IMR-90 (cell line): ENCODE measurements at places on chromosomes 6 and 20. TPM values are rescaled to one million over a fixed set of nuclear protein-coding genes. Genes with fewer than 3 reads are reported as not detected.

DNA sequence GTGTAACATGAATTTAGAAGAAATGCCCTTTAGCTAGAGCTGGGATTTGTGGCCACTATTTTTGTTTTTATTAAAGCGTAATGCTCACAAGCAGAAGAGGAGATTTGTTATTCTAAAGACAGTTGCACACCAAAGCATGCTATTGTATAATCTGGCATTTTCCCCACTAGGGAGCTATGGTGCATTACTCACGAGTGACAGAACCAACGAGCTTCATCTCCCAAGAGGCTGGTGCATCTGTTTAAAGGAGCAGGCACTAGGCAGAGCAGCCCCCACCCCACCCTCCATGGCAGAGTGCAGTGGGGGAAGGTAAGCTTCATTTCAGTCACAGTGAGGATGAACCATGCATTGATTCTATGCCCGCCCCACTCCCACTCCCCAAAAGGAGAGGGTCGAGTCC, 287.3 kb upstream of the TSHZ2 start:
- no peak for DNase-seq

- DNase-seq = no peak
These were observed 6.0 kb downstream of the ENPP3 start for GRCh38 chr6:131642987-131643611.

- peak; percentile 79 for DNase-seq
These were observed 246.7 kb downstream of the CD109 start for GRCh38 chr6:73942592-73943186.

GRCh38 chr6:133644548-133644891, 244.4 kb upstream of the TCF21 start:
- DNase-seq = no peak

DNA sequence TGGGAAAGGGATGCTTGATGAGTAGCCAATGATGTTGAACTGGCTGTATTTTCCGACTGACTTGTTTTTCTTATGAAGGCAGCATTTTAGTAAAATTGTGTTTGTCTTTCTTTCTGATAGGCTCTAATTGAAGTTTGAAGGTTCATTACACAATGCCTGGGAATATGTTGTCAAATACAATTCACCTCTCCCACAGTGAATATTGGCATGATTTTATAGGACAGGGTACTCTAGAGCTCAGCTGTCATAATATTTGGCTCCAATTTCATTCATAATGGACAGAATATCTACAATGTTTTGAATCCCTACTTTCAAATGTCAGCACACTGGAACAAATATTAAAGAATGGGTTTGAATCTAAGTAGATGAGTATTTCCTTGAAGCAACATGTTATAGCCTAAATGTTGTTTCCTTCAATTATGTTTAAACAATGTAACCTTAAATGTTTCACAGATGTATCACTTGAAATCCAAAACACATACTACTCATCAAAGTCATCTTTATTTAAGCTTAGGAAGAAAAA, 81.4 kb downstream of the LAMA2 start:
- no peak for DNase-seq

- DNase-seq = no peak
These were observed 49.9 kb upstream of the TAGAP start for GRCh38 chr6:159094444-159095252.

DNA sequence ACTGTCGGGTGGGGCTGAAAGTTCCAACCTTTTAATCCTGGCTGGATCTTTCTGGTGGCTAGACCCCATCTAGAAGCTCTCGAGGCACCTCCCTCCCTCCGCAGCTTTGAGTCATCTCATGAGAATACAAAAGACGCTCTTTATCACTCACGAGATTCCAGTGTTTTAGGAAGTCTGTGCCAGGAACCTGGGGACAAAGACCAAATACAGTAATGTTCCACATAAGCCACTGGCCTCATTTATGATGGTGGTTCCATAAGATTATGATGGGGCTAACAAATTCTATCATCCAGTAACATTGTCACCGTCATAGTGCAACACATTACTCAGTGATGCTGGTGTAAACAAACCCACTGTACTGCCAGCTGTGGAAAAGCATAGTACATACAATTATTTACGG, 48.7 kb downstream of the NCOA7 start:
- peak; percentile 13 for DNase-seq

DNA sequence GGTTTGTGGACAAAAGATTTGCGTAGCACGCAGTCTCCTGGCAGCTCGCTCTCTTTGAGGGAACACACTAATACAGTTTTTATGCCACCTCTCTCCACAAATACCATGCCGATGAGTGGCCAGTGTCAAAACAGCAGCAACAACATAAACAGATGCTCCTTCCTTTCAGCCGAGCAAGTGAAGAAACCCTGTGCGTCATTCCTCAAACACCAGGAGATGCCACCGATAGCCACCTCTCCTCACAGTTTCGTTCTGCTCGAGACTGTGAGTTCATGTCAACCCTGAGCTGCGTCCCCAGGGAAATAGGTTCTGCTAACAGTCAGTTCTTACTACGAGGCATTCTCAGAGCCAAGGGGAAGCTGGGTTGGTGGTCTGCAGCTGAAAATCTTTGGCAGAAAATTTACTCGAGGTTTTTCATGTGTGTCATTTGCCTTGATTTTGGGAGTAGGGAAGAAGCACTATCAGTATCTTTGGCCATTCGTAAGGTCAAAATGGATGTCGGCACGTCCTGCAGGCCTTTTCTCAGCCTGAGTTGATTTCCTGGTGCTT, 59.9 kb downstream of the EYA2 start:
- DNase-seq = peak; percentile 99

DNA sequence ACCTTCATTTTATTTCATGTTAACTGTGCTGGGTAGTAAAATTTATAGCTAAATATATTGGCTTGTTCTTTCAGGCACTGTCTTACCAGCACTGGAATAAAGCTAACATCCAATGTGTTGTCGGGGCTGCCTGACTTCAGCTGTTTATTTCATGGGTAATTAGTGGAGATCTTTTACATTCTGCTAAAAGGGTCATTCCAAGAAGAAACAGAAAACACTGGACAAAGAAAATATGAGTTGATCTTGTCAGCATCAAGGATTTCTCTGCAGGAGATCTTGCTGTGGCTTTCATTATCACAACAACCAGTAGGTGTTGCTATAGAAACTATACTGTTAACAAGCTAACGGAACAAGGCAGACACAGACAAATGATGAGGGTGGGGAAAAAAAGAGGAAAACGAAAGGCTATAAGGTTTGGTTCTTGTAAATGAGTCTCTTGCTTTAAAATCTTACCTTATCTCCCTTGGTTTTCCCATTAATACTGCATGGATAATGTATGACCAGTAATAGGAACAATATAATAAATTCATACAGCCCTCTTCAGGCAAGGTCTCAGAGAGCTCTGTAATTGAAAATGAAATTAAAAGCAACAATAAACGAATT, 206.8 kb downstream of the SIM1 start:
- DNase-seq = peak; percentile 68

GRCh38 chr6:50602292-50602691, 111.0 kb upstream of the TFAP2D start:
- DNase-seq = peak; percentile 21

DNA sequence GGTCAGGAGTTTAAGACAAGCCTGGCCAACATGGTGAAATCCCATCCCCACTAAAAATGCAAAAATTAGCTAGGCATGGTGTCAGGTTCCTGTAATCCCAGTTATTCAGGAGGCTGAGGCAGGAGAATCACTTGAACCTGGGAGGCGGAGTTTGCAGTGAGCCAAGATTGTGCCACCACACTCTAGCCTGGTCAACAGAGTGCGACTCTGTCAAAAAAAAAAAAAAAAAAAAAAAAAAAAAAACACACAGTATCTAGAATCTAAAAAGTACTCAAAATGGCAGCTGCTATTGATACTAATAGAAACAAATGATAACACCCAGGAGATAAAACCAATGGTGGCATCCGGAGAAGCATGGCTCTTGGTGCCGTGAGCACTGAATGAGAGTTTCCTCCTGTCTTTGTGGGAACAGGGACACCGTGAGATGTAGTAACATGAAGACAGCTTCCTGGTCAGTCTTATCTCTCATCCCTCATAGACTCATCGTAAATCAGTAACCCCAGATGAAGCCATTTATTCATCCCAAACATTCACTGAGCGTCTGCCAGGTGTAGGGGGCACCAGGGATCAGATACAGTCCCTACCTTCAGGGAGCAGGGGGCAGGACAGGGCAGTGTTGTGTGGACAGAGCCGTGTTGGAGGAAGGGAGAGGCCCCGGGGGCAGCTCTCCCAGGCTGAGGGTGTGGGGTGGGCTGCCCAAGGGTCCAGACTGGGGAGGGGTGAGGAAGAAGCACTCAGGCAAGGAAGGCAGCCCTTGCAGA, 66.1 kb downstream of the SYNJ2 start:
- no peak for DNase-seq

GRCh38 chr6:53679446-53679933, 13.9 kb upstream of the KLHL31 start:
- DNase-seq = peak; percentile 46

- DNase-seq = peak; percentile 60
These were observed 183.7 kb upstream of the JAG1 start for GRCh38 chr20:10857352-10858070.

GRCh38 chr20:4689220-4689619, 32.5 kb upstream of the PRND start:
- no peak for DNase-seq

DNA sequence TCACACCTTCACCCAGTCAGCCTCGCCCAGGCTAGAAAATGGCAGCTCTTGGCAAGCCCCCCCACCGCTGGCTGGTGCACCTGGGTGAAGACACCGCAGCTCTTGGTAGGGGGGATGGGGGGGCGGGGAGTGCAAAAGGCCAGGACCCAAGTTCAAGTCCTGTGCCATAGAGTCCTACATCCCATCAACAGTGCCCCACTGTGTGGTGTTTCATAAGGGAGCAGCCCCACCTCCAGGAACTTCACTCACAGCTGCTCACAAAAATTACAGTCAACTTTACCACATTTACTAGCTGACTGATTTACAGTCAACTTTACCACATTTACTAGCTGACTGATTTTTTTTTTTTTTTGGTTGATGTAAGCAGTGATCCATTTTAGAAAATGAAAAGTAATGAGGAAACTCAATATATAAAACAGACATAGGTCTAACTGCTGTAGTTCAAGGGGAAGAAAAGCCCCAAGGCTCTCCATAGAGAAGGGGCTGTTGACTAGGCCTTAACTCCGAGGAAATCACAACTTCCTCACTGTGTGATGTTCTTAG, 208.9 kb upstream of the SNX9 start:
- DNase-seq = peak; percentile 41

Gene DCDC2
- not detected in 2 replicates for polyA plus RNA-seq

Gene BMP6
- polyA plus RNA-seq = 0.19 TPM in 2 replicates

Gene FAM217A
- not detected in 2 replicates for polyA plus RNA-seq

Gene FILIP1
- polyA plus RNA-seq = 0.03 TPM in 1 of 2 replicates, not detected in the other

Gene RNF182
- polyA plus RNA-seq = 3.0 and 4.1 TPM in 2 replicates
